ENCODE measurements at places on chromosomes 4 and X. TPM values are rescaled to one million over a fixed set of nuclear protein-coding genes. Genes with fewer than 3 reads are reported as not detected.

The SYTL5 gene
- 0.04 TPM for total RNA-seq

The PASD1 gene
- not detected for total RNA-seq

The SPANXB1 gene
- not detected for total RNA-seq

The ASB12 gene
- total RNA-seq: not detected

The WDR17 gene
- total RNA-seq: 1.4 TPM

The MTCP1 gene
- total RNA-seq: 5.5 TPM

The ZFP92 gene
- 1.0 TPM for total RNA-seq

The TMEM150C gene
- 0.19 TPM for total RNA-seq
